ENCODE measurements at places on chromosomes 3 and 15.

GRCh38 chr3:17013050-17013449 lies 128.3 kb downstream of the PLCL2 start:
- no peak for DNase-seq

DNA sequence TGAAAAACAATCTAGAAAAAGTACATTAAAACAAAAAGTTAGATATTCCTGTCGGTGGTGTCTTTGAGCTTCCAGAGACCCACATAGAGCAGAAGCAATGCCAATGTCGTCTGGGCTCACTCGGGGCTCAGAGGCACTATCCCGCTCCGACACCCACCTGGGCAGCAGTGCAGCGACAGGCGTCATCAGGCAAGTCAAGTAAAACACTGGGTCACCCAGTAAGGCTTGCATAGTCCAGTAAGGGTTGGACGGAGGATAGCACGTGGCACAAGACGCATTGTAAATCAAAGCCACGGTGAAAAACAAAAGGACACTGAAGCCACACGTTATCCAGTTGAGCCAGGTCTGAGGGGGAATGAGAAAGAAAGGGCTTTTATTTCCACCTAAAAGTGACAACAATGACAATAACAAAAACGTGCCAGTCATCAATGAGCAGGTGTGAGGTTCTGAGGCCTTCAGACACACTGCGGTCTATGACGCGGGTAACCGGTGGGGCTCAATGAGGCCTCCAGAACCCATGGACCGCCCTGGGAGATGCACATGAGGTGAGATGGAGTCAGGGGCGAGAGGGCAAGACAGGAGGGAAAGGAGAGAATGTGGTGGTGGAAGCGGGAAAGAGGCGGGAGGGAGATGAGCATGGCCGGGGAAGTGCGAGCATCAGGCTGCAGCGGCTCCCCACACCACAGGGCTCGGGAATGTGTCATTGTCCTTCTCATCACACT lies 183.0 kb downstream of the ATP10A start:
- no peak for DNase-seq

DNA sequence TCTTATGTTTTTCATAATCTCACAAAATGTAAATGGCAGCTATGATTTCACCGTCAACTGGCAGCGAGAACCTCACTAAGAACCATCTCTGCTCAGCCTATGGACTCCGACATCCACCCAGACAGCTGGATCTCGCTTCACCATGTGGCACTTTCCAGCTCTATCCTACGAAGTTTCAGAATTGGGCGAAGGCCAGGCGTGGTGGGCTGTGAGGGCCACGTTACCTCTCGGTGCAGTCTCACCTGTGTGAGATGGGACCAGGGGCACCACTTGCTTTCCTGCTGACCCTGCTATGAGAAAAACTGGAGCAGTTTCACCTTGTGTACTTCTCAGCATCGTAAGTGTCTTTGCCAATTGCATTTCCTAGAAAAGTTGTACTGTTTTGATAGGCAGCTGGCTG lies 32.3 kb downstream of the CHDH start:
- DNase-seq = no peak

DNA sequence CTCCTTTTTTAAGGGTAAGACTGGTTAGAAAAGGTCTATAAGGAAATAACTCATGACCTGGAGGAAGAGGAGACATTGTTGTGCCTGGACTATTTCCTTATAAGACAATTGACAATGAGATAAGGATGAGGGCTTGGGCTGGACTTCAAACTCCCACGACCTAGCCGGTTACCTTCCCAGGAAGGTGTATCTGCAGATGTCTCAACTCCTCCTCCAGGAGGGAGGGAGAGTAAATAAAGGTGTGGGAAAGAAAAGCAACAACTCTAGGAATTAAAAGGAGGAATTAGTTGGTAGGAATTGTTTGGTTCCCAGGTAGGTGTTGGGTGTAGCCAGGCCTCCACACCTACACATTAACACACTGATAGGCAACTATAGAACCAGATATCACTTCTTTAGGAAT lies 97.8 kb upstream of the TBL1XR1 start:
- DNase-seq = no peak

GRCh38 chr15:63480441-63480821 lies 24.0 kb upstream of the USP3 start:
- DNase-seq = no peak

GRCh38 chr3:24278543-24278942 lies 216.1 kb downstream of the THRB start:
- no peak for DNase-seq

- DNase-seq = no peak
Measured at GRCh38 chr3:62013951-62014350, 359.4 kb downstream of the FEZF2 start.

DNA sequence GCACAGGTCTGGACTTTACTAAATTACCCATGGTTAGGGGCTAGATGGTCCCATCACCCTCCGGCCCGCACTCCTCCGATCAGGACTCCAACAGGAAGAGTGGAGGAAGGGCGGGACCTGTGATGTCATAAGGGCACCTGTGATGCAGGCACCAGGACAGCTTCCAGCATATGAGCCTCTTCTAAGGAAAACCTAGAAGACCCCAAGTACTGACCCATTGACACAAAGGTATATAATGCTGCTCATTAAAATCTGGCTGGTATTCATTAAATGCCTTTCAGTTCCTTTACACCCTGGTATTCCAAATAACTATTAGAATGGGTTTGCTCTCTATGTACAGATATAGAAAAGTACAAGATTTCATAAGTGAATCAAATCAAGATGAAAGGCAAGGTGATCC lies at the start of gene IQCF5:
TSS of gene IQCF5 (minus strand) at position 101 of the 400 bp plus-strand sequence. CDS start at position 31, 70 bp downstream.
- DNase-seq = no peak

- no peak for DNase-seq
Measured at GRCh38 chr3:123755501-123755900, 128.6 kb downstream of the MYLK start.

DNA sequence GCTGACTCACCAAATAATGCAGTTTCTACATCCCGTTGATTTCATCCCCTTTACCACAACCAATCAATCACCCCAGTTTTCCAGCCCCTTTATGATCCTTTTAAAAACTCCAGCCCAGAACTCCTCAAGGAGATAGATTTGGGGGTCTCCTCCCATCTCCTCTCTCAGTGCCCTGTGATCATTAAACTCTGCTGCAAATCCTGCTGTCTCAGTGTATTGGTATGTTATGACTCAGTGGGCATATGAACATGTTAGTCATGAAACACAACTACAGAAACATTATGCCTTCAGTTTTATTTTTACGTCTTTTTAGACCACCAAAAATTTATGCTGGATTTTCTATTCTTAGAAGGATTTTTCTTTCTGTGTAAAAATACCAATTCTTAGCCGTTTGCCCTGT lies 213.7 kb downstream of the DIPK2A start:
- DNase-seq = no peak

DNA sequence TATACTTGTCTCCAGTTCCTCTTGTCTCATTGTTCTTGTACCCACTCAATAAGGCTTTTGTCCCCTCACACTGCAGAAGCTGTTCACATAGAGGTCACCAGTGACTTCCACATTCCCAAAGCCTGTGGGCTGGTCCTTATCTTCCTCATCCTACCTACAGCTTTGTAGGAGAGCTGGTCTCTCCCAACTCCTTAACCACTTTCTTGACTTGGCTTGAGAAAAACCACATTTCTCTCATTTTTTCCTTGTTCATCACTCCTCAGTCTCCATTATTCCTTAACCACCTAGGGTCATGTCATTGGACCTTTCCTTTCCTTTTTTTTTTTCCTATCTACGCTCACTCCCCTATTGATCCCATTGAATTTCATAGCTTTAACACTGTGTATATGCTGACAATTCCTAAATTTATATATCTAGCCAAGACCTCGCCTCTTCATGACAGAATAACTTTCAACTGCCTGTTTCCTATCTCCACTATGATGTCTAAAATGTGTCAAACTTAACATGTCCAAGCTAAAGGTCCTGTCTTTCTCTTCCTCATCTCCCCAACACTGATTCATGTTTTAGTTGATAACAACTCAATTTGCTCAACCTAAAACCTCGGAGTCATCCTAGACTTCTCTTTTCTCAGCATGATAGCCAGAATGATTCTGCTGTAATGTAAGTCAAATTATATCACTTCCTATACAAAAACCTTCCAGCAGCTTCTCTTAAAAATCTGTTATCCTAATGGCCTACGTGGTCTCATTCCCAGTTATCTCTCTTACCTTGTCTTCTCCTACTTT lies 49.5 kb downstream of the CEP63 start:
- DNase-seq = no peak

- DNase-seq = no peak
Measured at GRCh38 chr3:23682646-23683045, 123.1 kb upstream of the UBE2E1 start.

DNA sequence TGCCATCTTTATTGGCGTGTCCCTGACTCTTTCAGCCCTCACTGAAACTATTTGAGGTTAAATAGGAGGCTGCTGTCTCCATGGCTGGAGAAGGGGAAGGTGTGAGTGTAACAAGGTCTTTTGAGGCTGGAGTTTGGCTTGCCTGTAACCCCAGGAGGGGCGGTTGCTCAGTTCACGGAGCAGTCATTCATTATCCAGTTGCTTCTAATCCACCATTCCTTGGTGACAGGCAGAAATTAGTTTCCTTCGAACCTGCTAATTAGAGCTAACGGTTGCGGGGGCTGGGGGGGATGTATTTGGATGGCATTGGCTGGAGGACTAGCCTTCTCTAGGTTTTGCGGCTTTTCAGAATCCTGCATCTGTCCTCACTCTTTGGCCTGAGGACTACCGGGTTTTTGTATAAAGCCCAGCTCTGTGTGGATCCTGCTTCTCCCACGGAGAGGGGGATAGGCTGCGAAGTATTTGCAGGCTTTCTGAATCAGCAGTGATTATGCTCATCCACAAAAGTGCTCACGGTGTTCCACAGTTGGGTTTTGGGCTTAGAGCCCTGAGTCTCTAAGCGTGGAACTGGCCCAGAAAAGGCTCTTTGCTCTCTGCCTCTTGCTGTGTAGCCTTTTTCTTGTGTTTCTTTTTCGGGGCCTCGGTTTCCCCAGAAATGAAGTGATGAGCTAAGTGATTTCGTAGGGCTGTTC lies 18.6 kb downstream of the FGD5 start:
- no peak for DNase-seq

All from stimulated activated CD4-positive, alpha-beta T cell treated with anti-CD3 and anti-CD28 coated beads, Interleukin-4, amount 100 ng/mL, for 24 hours (primary cell).